CD4-positive, CD25-positive, alpha-beta regulatory T cell (primary cell): ENCODE measurements at places on chromosomes 12 and 14. TPM values are rescaled to one million over a fixed set of nuclear protein-coding genes. Genes with fewer than 3 reads are reported as not detected.

The ANKRD33 gene
- total RNA-seq: not detected

The SYCP3 gene
- 0.27 TPM for total RNA-seq

The PIWIL1 gene
- not detected for total RNA-seq

The TAS2R50 gene
- total RNA-seq: 1.6 TPM

The SYNE3 gene
- total RNA-seq: 71.7 TPM

The TEAD4 gene
- not detected for total RNA-seq

The CAPZA3 gene
- total RNA-seq: not detected

The ANG gene
- 0.62 TPM for total RNA-seq

The PZP gene
- total RNA-seq: not detected

The GALNT9 gene
- 0.69 TPM for total RNA-seq

The C12orf56 gene
- total RNA-seq: 0.15 TPM

The C2CD5 gene
- total RNA-seq: 40.0 TPM

The TMEM253 gene
- not detected for total RNA-seq

The LMO3 gene
- total RNA-seq: not detected

The RPL10L gene
- not detected for total RNA-seq

The HOXC4 gene
- total RNA-seq: 0.32 TPM

The CACNA2D4 gene
- 7.1 TPM for total RNA-seq

The PLEKHD1 gene
- total RNA-seq: 0.25 TPM

The TCL1A gene
- total RNA-seq: 0.74 TPM

The OVCH1 gene
- not detected for total RNA-seq

The RD3L gene
- not detected for total RNA-seq

DNA sequence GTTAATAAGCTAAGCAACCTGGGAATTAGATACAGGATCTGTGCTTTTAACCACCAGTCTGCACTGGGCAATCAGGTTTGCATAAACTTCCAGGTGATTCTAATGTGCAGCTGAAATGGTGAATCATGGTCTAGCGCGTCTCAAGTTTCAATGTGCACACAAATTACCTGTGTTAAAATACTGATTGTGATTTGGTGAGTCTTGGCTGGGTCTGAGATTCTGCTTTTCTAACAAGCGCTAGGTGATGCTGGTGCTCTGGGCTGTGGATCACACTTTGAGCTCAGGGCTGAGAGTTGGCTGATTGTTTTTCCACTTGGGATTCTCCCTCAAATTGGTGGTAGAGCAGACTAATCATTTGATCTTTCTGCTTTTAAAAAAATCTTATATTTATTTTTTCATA lies 124.8 kb downstream of the C12orf75 start:
- no peak for DNase-seq
- H3K4me3 ChIP-seq: no peak overlapping the region
- no peaks in the 10 kb centered on the region for H3K4me1 ChIP-seq
- H3K36me3 ChIP-seq: no peaks in the 10 kb centered on the region
- no peak overlapping the region for H3K27ac ChIP-seq
- H3K27me3 ChIP-seq: peaks cover 3% of the 10 kb centered on the region

- H3K36me3 ChIP-seq: no peaks in the 10 kb centered on the region
- no peak overlapping the region for H3K4me3 ChIP-seq
- H3K27ac ChIP-seq: no peak overlapping the region
- peaks cover 7% of the 10 kb centered on the region for H3K4me1 ChIP-seq
These were observed 49.7 kb downstream of the SNAPC1 start for GRCh38 chr14:61811882-61812346.

GRCh38 chr12:65962921-65963861 lies 138.9 kb downstream of the HMGA2 start:
- no peaks in the 10 kb centered on the region for H3K4me1 ChIP-seq
- peaks cover 2% of the 10 kb centered on the region for H3K27me3 ChIP-seq

DNA sequence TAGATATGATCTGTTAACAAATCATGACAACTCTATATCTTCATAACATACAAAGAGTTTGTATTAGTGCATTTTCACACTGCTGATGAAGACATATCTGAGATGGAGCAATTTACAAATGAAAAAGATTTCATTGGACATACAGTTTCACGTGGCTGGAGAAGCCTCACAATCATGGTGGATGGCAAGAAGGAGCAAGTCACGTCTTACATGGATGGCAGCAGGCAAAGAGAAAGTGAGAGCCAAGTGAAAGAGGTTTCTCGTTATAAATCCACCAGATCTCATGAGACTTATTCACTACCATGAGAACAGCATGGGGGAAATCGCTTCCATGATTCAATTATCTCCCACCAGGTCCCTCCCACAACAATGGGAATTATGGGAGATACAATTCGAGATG lies 157.6 kb downstream of the DUSP6 start:
- DNase-seq: no peak
- H3K27me3 ChIP-seq: no peaks in the 10 kb centered on the region
- H3K4me1 ChIP-seq: no peaks in the 10 kb centered on the region
- no peak overlapping the region for H3K27ac ChIP-seq
- H3K36me3 ChIP-seq: no peaks in the 10 kb centered on the region

GRCh38 chr14:45891417-45892080 lies 638.5 kb upstream of the MIS18BP1 start:
- no peak overlapping the region for H3K27ac ChIP-seq
- H3K4me3 ChIP-seq: no peak overlapping the region
- H3K4me1 ChIP-seq: no peaks in the 10 kb centered on the region
- DNase-seq: no peak

- H3K4me1 ChIP-seq: no peaks in the 10 kb centered on the region
- no peak overlapping the region for H3K4me3 ChIP-seq
- no peak overlapping the region for H3K27ac ChIP-seq
These were observed 72.1 kb upstream of the RTL1 start for GRCh38 chr14:100975671-100976070.

DNA sequence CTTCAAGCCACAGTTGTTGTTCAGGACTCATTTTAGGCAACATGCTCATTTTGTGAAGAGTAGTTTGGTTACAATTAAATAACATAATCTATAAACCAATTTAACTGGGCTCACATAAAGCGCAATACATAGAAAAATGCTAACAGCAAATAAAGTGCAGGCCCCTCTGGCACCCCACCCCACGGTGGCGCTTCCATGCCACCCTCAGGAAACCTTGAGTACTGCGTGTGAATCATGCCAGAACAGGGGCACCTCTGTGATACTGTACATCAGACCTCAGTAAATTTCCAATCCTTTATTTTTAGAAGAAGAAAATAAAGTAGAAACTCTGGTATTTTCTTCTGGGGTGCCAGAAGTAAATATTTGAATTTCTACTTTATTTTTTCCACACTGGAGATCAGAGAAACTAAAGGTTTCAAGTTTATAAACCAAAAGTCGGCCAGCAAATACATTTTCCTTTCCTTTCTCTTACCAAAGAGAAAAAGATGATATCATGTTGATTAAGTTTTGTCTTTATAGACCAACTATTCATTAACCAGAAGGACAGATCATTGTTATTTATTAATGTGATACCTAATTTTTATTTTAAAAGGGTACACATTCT lies 316.8 kb downstream of the PAWR start:
- H3K27me3 ChIP-seq: no peaks in the 10 kb centered on the region
- no peaks in the 10 kb centered on the region for H3K36me3 ChIP-seq
- H3K4me3 ChIP-seq: no peak overlapping the region
- no peak overlapping the region for H3K27ac ChIP-seq
- no peak for DNase-seq
- H3K4me1 ChIP-seq: no peaks in the 10 kb centered on the region

DNA sequence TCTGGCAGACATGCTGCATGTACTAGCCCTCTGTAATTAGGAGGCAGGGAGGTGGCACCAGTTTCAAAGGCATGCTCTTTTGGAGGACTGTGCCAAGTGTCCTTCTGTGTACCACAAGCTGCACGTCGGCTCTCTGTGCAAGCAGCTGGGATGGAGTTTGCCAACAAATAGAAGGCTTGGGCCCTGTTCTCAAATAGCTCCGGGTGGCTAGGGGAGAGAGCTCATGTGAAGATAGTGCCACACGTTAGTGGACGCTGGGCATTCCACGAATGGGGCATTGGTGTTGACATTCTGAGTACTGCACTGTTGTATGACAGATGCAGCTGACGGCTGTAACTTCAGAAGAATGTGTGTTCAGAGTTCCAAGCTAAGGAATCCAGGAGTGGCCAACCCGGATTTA lies 4.4 kb downstream of the AACS start:
- no peaks in the 10 kb centered on the region for H3K27me3 ChIP-seq
- H3K4me3 ChIP-seq: no peak overlapping the region
- DNase-seq: no peak
- no peaks in the 10 kb centered on the region for H3K36me3 ChIP-seq
- no peak overlapping the region for H3K27ac ChIP-seq

GRCh38 chr14:49637534-49638078 lies 2.6 kb upstream of the DNAAF2 start:
- no peaks in the 10 kb centered on the region for H3K27me3 ChIP-seq
- peaks cover 33% of the 10 kb centered on the region for H3K4me1 ChIP-seq
- H3K27ac ChIP-seq: no peak overlapping the region
- H3K36me3 ChIP-seq: no peaks in the 10 kb centered on the region
- DNase-seq: no peak

DNA sequence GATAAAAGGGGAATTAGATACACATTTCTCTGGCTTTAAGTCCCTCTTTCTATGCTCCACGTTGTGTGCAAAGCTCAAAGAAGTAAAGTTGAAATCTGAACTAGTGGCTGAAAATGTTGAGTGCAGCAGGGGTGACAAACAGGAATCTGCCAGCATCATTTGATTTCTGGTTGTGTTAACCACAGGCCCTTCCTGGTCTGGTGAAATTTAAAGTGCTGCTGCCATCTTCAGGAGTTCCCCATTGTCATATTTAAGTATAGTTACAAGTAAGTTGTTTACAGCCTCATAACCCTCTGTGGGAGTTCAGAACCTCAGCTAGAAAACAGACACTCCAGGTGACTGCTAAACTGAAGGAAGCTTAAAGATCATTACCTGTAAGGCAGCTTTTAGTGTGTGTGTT lies 90.9 kb upstream of the CCDC196 start:
- H3K4me1 ChIP-seq: peaks cover 4% of the 10 kb centered on the region
- no peak for DNase-seq
- H3K36me3 ChIP-seq: no peaks in the 10 kb centered on the region
- no peaks in the 10 kb centered on the region for H3K27me3 ChIP-seq

DNA sequence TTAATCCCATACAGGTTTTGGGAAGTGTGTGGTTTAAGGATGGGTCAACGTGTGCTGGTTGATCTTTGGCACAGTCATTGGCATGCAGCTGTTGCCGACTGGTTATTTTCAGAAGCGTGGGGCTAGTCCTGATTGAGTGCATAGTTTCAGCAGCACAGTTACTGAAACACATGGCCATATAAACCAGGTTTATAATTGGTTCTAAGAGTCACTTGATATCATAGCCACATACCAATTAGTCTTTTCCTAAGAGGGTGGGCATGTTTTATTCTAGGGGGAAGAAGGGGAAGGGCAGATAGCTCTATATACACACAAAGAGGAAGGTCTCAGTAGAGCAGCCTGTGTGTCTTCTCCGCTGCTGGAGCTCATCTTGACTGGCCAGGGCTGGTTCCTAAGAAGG lies 11.0 kb upstream of the RPS6KL1 start:
- no peak overlapping the region for H3K27ac ChIP-seq
- DNase-seq: no peak
- no peaks in the 10 kb centered on the region for H3K36me3 ChIP-seq
- no peaks in the 10 kb centered on the region for H3K4me1 ChIP-seq
- H3K4me3 ChIP-seq: no peak overlapping the region

GRCh38 chr14:42319996-42320395 lies 713.3 kb downstream of the LRFN5 start:
- DNase-seq: no peak
- H3K27ac ChIP-seq: no peak overlapping the region
- no peaks in the 10 kb centered on the region for H3K4me1 ChIP-seq
- H3K27me3 ChIP-seq: no peaks in the 10 kb centered on the region
- no peaks in the 10 kb centered on the region for H3K36me3 ChIP-seq
- H3K4me3 ChIP-seq: no peak overlapping the region

DNA sequence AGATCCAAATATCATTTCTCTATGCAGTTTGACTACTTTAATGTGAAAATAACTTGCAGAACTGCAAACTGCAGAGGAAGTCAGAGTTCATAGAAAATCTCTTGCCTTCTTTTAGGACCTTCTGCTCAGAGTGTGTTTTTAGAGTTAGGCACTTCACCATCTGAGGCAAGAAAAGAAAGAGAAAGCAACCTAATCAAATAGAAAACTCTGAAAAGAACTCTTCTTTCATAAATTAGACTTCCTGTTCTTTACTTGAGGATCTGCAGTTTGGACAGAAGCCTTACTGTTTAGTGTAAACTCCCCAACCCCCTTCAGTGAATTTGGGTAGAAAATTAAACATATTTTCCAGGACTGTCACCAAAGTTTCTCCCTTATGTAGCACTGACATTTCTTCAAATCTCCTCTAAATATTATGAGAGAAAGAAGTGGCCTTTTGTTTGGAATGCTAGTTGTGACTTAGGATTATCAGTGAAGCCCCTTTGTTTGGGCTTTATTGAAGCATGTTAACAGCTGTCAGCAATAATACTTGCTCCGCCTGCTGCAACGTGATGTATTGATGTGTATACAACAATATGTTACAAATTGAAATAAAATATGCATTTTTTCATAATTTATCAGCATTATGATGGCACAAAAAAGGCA lies 99.5 kb downstream of the PDZRN4 start:
- no peaks in the 10 kb centered on the region for H3K4me1 ChIP-seq
- no peak overlapping the region for H3K27ac ChIP-seq
- no peak for DNase-seq

DNA sequence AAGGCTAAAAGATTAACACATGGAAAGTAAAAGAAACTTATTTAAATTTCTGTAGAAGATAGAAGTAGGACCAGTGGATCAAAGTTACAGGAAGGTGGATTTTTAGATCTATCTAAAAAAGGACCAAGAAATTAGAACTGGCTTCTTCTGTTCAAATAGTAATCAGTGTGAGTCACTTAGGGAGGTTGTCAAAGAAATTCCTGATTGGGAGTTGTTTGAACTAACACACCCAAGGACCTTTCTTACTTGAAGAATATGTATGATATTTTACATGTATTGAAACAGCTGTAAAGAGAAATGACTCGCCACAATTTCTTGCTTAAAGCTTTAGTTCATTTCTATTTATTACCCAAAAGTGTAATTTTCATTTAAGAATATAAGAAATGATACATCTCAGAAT lies 256.9 kb downstream of the RAD51B start:
- H3K36me3 ChIP-seq: no peaks in the 10 kb centered on the region
- no peak overlapping the region for H3K4me3 ChIP-seq
- H3K27me3 ChIP-seq: no peaks in the 10 kb centered on the region
- H3K4me1 ChIP-seq: no peaks in the 10 kb centered on the region

DNA sequence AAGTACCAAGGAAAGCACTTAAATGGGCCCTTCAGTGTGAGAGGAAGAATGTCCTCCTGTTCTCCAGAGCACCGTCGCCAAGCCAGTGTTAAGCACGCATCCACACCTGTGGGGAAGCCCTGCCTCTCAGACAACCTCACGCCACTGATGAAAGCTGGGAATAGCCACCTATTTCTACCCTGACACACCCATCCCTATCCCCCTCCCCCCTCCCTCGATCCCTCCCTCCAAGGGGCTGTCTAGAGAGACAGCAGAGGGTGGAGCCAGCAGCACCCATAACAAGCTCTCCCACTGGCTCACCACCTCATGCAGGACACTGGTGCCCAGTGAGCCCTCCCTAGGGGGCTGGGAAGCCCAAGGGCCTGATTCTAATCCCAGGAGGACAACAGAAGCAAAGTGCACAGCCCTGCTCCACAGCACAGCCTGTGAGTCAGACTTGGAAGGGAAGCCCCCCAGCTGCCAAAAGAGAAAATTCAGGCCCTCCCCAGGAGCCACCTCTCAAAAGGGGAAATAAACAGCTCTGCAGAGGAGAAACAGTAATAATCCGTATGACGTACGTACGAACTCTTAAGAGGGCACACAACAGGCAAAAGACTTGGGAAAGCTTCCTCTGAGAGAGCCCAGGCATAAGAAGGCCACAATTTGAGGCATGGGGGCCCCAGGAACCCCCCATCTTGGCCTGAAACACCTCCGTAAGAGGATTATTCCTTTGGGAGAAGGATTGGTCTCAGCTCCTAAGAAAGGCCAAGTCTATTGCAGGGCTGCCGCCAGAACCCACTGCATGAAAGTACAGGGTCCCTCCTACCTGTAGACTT lies 7.8 kb downstream of the PITPNM2 start:
- no peak overlapping the region for H3K4me3 ChIP-seq
- H3K4me1 ChIP-seq: peaks cover 19% of the 10 kb centered on the region
- DNase-seq: no peak
- H3K27me3 ChIP-seq: no peaks in the 10 kb centered on the region
